ENCODE measurements at places on chromosomes 1 and 21. TPM values are rescaled to one million over a fixed set of nuclear protein-coding genes. Genes with fewer than 3 reads are reported as not detected.

DNA sequence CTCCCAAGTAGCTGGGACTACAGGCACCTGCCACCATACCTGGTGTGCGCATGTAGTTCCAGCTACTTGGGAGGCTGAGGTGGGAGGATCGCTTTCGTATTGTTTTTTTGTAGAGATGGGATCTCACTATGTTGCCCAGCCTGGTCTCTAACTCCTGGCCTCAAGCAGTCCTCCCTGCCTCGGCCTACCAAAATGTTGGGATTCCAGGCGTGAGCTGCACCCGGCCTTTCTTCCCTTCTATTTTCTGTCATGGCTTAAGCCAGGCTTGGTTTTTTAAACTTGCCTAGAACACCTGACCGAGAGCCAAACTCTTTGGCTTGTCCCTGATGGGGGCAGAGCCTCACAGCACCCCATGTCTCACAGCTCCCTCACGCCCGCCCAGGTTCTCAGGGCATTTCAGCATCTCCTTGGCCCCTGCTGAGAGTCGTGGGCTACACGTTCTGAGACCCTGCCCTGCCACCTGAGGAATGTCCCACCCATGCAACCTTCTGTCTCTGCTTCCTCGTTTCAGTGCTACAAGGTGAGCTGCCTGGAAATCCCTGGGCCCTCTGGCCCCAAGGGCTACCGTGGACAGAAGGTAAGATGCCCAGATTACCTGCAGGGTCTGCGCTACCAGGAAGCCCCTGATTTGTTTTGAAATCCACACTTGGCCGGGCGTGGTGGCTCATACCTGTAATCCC, 15.7 kb downstream of the COL6A2 start:
- no peak for DNase-seq

DNA sequence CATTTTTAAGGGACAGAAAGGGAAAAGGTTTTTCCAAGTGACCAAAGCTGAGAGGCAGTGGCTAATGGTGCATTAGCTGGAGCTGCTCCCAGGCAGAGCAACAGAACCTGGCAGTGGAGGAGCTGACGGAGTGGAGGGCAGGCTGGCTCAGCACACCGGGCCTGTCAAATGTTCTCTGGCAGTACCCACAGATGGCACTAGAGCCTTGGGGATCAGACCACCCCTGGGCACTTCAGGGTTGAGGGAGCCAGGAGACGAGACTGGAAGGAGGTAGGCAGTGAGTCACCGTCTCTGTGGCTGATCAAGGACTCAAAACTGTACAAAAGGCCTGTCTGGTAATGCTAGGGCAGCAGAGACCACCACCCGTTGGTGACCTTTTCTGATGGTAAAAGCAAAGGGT, 121.7 kb upstream of the KIAA0040 start:
- DNase-seq, result no peak

DNA sequence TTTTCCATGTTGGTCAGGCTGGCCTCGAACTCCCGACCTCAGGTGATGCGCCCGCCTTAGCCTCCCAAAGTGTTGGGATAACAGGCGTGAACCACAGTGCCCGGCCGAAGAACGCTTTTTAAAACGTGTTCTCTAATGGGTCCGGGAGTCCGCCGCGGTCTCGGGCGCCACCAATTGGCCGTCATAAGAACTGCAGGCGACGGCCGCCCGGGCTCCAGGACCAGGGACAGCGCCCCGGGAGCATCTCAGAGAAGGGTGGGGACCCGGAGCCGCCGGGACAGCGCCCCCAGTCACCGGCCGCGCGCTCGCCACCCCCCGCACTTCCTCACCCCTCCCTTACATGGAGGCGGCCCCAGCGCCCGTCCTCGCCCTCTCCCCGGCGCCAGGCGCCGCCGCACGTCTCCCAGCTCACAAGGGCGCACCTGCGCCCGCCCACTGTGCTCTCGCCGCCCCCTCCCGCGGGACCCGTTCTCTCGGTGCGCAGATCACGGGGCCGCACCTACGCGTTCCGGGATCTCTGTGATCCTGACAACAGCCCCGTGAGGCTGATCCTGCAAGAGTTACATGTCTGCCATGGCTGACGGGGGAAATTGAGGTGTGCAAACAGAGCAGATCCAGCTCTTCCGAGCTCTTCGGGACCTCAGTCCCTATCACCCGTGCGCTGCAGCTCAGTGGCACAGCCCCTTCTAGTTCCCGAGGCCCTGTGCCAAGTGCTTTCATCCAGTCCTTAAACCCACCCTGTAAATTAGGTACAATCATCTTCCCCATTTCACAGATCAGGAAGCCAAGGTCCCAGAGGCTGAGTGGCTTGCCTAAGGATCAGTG, 9.8 kb downstream of the RAP1GAP start:
- DNase-seq, result peak; percentile 60

DNA sequence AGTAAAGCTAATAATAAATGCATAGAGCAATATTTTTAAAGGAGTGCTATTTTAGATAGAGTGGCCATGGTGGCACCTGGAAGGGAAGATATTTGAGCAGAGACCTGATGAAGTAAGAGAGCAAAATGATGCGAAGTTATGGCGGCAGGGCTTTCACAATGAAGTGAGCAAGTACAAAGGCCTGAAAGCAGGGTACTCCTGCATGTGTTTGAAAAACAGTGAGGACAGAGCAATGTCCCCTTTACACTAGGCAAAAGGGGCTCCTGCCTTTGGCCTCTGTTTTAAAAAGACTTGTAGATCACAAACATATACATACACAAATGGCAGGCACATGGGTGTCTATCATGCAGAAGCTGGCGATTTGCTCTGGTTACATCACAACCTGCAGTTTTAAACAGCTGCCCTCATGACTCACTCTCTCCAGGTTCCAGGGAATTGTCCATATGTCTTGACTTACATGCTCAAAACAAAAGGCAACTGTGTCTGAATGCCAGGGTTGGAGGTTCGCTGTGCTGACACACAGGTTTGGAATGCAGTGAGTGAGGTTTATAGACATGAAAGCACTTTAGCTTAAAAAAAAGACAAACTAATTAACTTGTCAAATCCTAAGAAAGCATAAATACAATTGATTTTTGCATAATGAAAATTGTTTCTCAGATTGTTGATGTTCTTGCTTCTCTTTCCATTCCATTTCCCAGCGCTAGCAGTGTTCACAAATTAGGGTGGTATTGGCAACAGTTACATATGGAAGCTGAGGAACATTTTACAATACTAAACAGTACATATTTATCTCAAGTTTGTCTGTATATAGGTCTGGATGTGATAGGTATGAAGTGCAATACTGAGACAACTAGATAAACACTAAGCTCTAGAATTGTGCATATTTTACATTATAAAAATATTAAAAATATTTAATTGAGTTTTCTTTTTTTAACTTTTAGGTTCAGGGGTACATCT, 313.9 kb downstream of the BARHL2 start:
- peak; percentile 96 for DNase-seq

DNA sequence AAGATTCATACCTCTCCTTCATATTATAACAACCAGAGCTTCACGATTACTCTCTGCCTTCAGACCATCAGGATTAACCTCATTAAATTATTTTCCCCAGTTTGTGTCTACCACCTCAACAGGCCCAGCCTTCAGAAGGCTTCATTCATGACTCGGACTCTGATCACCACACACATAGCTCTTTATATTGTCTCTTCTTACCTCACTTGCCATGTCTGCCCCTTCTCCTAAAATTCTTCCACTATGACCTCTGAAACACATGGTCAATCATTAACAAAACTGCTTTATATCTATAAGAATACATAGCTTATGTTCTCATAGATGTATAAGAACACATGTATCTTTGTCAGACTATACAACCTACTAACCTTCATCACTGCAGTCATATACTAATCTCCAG, 79.8 kb downstream of the USP1 start:
- DNase-seq, result peak; percentile 82

- DNase-seq, result no peak
Observed at GRCh38 chr21:44550807-44551206, 498 bp downstream of the KRTAP10-2 start.

Gene COL6A2
- total RNA-seq, result 24.0 TPM

Gene ADCY10
- total RNA-seq, result not detected

Measured in SK-MEL-5 (cell line).